ENCODE measurements at places on chromosomes 4 and X.

GRCh38 chr4:82560853-82561785 lies 669 bp downstream of the TMEM150C start:
- peak; percentile 66 for DNase-seq

- no peak for DNase-seq
Observed at GRCh38 chr4:14620567-14621141, 381.6 kb upstream of the CPEB2 start.

DNA sequence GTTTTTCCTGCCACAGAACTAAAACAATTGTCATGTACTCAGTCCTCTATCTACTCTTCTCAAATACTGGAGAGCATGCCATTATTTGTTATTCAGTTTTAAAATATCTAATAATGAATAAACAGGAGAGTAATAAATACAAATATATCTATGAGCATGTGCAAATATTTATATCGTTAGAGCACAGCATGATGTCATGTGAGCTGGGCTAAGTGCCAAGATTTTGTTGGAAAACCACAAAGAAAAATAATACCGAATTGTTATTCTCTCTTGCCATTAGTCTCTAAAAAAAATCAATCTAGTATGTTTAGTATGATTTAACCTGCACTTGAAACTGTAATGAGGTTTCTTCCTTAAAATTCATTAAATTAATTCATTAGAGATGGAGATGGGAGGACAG lies 97.3 kb downstream of the DDX60 start:
- DNase-seq: peak; percentile 62

DNA sequence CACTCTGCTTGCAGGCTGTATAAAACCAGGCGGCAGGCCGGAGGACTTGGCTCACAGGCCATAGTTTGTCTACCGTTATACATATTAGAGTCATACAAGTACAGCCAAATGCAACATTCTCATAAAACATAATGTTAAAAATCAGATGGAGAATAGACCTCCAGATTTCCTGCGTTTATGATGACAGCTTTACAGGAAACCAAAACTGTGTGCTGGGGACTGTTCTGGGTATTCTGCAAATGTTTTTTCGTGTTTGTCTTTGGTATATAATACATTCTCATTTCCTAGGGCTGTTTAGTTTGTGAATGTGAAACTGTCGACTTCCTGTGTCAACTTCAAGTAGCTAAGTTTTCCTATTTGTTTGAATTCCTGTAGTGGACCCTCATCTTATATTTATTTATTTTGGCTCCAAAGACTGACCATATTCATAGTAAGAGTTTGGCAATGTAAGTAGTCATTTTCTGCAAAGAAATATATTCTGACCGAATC lies 79.5 kb upstream of the FAM9C start:
- no peak for DNase-seq

- DNase-seq: peak; percentile 10
Observed at GRCh38 chr4:114727461-114727860, 128.9 kb downstream of the UGT8 start.

GRCh38 chr4:41657561-41657960 lies 91.0 kb downstream of the PHOX2B start:
- DNase-seq: no peak

DNA sequence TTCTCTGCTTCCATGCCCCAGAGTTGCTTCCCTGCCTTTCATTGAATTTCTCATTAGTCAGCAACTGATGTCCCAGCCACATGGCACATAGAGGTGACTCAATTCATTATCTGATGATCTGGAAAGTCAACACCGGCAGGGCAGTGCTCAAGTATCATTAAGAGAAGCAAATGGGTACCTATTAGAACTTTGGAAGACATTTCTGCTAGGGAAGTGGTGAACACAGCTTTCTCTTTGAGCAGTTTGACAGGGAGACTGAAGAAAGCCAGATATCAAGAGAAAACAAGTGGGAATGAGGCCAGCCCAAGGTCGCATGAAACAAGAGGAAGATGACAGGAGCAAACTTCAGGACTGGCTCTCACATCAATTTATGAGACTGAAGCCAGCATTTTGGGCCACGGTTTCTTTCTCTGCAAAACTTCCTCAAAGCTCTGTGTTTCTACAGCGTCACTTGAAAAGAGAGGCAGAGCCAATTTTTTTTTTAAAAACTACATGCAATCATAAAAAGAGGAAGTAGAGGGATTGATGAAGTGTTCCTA lies 108.3 kb upstream of the RPS6KA3 start:
- DNase-seq: no peak

GRCh38 chr4:168565130-168565529 lies 68.3 kb downstream of the PALLD start:
- DNase-seq: no peak

DNA sequence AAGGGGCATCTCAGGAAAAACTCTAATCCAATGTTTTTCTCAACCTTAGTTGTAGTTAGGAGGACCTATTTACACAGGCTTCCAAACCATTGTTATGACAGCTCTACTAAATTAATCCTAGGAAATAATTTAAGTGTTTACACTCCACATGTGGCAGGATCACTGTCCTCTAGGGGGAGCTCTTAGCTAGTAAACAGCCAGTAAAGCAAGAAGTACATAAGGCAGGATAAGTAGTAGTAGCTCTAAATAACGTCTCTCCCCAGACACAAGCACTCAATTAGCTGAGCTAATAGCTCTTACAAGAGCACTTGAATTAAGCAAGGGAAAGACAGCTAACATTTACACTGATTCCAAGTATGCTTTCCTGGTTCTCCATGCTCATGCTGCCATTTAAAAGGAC lies 37.3 kb downstream of the NUDT11 start:
- DNase-seq: no peak

DNA sequence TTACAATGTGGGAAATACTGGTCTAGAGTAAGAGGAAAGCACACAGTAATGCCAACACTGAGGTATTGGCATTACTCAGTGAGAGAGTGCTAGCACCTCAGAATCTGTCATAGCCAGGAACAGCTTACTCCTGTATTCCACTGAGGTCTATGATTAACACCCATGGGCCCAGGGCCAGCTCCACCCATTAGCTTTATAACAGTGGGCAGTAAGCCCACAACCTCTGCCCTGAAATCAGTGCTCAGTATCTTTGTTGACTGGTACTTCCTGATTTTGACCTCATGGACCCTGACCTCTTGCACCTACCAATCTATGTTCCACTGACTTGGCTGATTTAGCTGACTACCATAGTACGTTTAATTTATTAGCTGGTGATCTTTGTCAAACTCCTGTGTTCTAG lies 56.1 kb downstream of the LANCL3 start:
- no peak for DNase-seq

GRCh38 chr4:53535567-53535966 lies 55.7 kb downstream of the LNX1 start:
- DNase-seq: no peak

DNA sequence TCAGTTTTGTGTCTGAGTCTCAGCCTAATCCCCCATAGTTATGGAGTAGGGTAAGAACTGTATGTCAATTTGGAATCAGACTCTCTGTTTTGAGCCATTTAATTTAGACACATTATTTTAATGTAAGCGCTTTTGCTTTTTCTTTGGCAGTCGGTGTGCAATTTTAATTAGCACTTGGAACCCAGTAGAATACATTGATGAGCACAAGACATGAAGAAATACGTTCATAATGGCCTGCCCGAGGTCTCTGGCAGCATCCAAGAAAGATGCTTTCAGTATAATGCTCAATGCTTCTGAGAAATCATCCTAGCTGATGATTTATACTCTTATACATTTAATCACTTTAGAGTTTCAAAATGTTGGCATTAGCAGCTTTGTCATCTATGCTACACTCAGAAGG lies 8.9 kb upstream of the TAPT1 start:
- no peak for DNase-seq

DNA sequence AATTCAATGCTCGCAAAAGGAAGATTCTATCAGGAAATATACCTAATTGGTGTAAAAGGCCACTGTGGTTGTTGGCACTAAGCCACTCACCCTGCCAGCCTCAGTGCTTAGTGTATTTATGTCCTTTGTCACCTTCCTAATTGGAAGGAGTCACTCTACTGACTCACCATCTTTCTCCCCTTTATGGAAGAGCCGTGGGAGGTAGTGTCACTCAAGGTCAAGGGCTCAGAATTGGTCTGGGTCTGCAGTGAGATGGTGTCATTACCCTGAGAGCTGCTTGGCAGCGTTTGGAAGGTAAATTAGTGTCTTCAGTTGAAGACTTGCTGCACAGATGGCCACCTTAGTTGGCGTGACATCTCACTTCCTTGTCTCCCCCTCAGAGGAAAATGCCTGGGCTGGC lies 41.7 kb upstream of the CDKN2AIP start:
- no peak for DNase-seq
